ENCODE measurements at places on chromosomes 11 and 22.

GRCh38 chr11:196786-197731, 4.2 kb downstream of the SCGB1C1 start:
- peak; percentile 35 for DNase-seq

- DNase-seq, result no peak
Measured at GRCh38 chr11:68977781-68978625, 2.8 kb downstream of the MRGPRD start.

DNA sequence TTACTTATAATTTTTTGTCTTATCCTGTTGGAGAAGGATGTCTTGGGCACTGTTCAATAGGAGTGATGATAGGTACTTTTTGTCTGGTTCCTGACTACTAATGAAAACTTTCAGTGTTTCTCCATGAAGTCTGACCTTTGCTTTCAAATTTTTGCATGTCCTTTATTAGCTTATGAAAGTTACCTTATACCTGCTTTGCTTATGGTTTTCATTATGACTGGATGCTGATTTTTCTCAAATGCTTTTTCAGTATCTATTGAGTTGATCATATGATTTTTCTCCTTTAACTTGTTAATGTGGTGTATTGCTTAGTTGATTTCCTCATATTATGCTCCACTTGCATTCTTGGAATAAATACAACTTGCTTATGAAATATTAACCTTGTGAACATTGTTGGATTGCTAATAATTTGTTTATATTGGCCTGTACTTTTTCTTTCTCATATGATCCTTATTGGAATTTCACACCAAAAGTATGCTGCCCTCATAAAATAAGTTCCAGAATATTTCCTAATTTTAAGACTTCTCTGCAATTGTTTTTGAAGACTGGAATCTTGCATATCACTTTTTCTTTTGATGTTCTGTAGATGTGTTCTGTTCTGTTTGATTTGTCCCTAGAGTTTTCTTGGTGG, 85.0 kb upstream of the SC5D start:
- DNase-seq, result no peak

- DNase-seq, result no peak
Measured at GRCh38 chr11:69369945-69370344, 76.0 kb downstream of the MYEOV start.

- peak; percentile 52 for DNase-seq
Measured at GRCh38 chr11:86161837-86162236, 82.7 kb upstream of the EED start.

GRCh38 chr11:124880290-124880611, 15.0 kb downstream of the ROBO3 start:
- no peak for DNase-seq

GRCh38 chr11:35272391-35272902, 133.5 kb downstream of the CD44 start:
- no peak for DNase-seq

DNA sequence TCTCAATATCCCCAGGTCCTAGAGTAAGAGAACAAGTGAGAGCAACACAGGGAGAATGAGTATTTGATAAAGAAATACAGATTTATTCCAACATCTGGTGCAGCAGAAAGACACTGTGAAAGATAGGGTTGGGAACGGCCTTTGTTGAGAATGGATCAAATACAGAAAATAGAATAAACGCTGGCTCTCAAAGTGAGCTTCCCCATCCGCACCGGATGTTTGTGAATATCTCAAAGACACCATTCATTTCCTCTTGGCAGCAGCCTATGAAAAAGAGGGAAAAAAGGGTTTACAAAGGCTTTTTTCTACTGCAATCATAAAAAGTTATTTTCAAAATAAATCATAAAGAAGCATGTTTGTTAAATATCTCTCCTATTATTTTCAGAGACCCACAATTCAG, 279.3 kb downstream of the CASP12 start:
- no peak for DNase-seq

DNA sequence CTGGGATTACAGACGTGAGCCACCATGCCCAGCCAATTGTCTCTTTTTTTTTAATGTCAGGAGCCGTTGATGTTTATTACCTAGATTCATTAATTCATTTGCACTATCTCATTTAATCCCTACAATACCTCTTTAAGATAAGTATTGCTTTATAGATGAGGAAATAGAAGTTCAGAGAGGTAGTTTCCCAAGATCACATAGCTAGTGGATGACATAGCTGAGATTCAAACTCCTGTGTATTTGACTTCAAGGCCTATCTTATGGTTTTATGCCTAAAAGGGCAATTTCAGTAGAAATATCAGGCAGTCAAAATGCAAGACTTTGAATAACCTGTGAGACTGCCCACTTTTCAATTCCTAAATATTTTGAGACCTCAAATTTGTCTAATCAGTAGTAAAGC, 66.5 kb downstream of the PPME1 start:
- no peak for DNase-seq

GRCh38 chr22:47155912-47156311, 393.5 kb downstream of the TBC1D22A start:
- DNase-seq, result no peak

- no peak for DNase-seq
Measured at GRCh38 chr22:39428597-39429071, 28.2 kb upstream of the MGAT3 start.

- DNase-seq, result no peak
Measured at GRCh38 chr11:70135625-70136059, 57.5 kb downstream of the ANO1 start.

GRCh38 chr11:11661326-11662040, 39.7 kb upstream of the GALNT18 start:
- no peak for DNase-seq

GRCh38 chr11:71335371-71335770, 83.0 kb upstream of the SHANK2 start:
- no peak for DNase-seq

- DNase-seq, result no peak
Measured at GRCh38 chr22:49676230-49676629, 151.4 kb downstream of the BRD1 start.

DNA sequence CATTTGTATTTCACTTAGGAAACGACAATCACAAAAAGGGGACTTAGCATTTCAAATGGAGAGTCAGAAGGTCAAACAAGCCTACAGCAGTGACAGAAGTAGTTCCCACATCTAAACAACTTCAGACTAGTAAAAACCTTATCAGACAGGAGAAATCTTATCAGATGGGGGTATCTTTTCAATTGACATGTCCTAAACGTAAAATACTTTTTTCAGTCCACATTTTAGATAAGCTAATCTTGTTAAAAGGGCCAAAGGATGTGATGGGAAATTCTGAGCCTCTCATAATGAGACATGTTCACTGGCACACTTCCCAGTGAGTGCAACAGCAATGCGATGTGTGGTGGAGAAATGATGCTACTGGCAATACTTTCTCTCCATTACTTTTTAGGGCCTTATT, 2.4 kb downstream of the MAPK1 start:
- DNase-seq, result peak; percentile 22

DNA sequence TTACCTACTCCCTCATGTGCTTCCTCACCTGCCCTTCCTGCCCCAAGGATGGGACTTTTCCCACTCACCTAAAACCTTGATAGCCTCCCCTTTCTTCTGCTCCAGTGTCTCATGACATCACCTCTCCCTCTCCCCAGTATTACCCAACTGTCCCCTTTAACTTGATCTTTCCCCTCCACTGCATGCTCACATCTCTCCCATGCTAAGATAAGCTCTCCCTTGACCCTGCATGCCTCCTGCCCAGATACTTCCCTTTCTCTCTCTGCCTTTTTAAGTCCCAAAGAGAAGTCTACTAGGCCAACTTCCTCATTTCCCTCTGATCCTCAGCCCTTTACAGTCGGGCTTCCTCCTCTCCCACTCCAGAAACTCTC, 14.8 kb downstream of the CD3E start:
- peak; percentile 94 for DNase-seq

- no peak for DNase-seq
Measured at GRCh38 chr22:47695176-47695575, 932.7 kb downstream of the TBC1D22A start.

GRCh38 chr22:39296535-39296934, 22.9 kb downstream of the RPL3 start:
- DNase-seq, result no peak

All from NB4 (cell line).